ENCODE measurements at places on chromosomes 1 and 21.

DNA sequence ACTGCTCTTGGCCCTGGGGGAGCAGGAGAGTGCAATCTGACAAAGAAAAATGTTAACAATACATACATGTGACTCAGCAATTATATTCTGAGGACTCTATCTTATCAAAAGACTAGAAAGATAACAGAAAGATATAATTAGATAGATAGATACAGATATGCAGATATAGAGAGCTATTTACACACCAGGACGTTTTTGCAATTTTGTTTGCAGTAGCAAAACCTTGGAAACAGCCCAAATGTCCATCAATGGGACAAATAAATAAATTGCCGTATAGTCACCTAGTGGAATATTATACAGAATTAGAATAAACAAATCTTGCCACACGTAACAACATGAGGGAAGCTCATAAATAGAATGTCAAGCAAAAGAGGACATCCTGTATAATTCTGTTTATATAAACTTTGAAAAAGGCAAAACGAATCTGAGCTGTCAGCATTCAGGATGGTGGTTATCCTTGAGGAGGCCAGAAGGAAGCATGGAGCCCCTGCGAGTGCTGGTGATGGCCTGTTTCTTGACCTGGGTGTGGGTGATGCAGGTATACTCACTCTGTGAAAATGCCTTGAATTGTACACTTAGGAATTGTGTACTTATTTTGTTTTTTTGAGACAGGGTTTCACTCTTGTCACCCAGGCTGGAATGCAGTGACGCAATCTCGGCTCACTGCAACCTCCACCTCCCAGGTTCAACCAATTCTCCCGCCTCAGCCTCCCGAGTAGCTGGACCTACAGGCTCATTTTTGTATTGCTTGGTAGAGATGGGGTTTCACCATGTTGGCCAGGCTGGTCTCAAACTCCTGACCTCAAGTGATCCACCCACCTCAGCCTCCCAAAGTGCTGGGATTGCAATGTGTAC lies 12.8 kb upstream of the TRIM63 start:
- no peak for DNase-seq

DNA sequence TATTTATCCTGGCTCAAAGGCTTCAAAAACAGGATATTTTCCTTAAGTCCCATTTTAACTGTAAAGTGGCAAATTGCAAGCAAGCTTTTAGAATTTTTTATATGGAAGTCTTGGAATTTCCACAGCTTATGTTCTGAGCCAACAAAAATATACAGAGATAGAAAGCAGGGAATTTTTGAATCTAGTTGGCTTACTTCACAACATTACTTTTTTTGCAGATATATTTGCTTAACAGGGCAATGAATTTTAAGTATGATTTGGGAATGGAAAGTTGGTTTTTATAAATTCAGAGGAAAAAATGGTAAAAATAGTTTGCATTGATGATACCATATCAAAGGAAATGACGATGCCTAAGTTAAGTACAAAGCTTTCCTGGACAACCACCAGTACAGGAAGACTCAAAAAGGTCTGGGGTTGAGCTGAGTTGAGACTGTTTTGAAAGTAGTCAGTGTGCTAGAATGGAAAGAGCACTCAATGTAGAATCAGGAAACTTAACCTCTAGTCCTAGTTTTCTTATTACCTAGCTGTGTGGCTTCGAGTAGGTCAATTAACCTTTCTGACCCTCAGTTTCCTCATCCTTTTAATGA lies 11.0 kb upstream of the VCAM1 start:
- no peak for DNase-seq

DNA sequence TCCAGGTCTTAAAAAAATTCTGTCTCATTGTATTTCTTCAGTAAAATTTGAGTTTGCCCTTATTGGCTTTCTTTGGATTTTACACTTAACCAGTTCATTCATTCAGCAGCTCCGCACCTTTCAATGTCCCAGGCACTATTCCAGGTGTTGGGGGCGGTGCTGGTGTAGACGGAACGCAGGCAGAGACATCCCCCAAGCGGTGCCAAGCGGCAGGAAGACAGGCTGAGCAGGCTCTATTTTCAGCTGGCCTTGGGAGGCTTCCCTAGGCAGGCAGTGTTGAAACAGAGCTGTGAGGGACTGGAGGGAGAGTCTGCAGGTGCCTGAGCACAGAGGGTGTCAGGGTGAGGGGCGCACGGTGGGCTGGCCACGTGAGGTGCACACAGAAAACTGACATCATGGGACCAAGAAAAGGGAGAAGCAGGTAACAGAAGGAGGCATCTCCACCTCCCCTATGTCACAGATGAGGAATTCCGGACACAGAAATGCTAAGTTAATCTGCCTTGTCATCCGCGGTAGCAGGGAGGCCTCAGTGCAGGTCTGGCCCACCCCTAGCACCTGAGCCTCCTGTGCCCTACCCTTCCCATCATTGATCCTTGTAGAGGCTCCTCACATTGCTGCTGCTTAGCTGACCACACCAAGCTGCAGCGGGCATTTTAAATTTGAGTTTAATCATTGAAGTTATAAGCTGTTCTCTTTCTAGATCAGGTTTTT lies 40.8 kb downstream of the SLC37A1 start:
- no peak for DNase-seq

GRCh38 chr1:77282187-77282865 lies 507 bp downstream of the AK5 start:
- DNase-seq = no peak

DNA sequence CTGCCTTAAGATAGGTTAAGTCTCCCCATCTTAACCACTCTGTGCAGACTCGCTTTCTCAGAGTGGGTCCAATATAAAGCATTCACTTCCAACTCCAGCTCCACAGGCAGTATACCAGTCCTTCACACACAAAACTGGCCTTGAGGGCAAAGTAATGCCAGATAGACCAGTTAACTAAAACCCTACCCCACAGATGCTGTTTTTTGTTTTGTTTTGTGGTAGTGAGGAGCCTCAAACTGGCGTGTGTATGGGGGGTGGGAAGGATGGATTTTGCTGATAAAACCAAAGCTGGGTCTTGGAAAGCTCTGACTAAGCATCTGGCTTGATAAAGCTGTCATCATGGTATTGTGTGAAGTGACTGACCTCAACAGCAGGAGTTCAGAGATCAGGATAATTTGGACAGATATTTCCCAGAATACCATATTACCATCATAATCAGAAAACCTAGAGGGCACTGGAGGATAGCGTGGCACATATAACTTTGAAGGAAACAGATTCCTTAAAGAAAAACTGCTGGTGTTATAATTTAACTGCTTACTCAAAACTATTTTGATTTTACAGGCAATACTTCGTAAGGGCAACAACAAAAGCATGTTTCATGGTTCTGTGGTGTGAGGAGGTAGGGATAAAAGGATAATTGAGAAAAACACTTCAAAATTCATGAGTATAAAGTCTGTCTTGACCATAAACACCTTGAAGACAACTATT lies 29.6 kb upstream of the CPLANE2 start:
- DNase-seq = peak; percentile 81

GRCh38 chr1:91697861-91698260 lies 188.1 kb downstream of the TGFBR3 start:
- DNase-seq = no peak

DNA sequence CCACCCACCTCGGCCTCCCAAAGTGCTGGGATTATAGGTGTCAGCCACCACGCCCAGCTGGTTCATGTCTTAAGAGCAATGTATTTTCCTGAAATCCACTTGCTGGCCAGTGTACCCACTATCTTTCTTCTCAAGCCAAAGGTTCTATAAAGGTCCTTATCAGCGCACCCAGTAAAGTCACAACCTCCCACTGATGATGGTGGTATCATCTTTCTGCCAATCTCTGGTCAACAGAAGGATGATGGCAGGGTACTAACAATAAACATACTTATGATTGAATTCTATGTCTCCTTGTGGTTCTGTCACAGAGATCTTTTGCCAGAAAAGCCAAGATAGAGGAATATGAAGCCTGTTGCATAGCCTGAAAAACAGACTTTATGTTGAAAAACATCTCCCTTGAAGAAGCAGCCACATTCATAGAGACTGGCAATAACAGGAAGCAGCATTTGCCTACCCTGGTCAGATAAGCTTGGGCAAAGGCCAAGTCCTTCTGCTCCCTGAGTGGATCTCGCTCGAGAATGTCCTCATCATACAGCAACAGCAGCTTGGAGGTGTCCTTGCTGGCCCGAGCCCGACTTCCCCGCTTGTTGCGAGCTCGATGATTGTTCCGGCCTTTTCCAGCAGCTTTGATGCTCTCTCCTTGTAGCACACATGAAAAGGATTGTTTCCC lies 73.0 kb downstream of the DAP3 start:
- DNase-seq = peak; percentile 64

DNA sequence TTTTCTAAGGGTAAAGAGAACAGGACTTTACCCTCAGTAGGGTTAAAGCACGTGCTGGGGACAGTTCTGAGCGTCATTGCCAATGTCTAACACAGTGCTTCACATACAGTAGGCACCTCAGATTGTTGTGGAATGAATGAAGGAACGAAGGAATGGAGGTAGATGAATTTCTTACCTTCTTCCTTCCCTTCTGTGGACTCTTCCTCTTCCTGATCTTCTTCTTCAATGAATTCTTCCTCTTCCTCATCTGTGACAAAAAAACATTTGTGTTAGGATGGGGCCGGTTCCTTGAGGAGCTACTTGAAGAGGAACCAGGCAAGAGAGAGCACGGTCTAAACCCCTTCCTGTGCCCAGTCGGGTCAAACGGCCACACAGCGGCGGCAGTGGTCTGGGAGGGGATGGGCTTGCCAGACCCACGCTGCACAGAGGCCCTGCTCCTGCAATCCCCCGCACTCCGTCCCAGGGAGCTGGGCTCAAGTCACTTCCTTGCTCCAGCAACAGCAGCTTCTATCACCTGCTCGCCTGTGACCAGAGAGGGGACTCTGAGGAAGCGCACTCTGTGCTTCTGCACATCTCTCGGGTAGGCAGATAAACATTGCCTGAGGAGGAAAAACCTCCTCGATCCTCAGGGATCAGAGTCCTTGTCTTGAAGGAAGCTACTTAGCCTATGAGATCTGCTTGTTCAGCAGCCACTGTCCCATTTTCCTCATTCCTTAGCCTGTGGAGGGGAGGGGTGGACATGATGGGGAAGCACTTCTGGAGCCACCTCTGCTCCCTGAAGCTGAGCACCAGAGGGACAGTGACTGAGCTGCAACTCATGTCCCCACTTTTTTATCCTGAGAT lies 8.0 kb upstream of the SLC30A2 start:
- no peak for DNase-seq

- no peak for DNase-seq
Measured at GRCh38 chr1:200262326-200262965, 147.4 kb downstream of the ZNF281 start.

DNA sequence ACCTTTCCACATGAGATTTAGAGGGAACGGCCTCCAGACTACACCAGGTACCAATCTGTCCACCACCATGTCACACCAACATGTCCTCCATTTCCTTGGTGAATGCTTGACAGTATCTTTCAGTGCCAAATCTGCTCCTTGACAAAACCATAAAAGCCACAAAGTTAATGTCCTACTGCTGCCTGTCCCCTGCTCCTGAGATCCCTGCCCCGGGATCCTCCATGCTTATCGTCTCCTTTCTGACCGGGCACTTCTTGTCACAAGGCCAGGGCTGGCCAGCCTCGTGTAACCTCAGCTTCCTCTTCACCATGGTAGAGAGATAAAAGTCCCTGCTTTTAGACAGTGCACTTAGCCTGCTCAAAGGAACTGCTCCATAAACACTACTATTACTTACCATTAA lies 136.2 kb downstream of the NAV1 start:
- no peak for DNase-seq

DNA sequence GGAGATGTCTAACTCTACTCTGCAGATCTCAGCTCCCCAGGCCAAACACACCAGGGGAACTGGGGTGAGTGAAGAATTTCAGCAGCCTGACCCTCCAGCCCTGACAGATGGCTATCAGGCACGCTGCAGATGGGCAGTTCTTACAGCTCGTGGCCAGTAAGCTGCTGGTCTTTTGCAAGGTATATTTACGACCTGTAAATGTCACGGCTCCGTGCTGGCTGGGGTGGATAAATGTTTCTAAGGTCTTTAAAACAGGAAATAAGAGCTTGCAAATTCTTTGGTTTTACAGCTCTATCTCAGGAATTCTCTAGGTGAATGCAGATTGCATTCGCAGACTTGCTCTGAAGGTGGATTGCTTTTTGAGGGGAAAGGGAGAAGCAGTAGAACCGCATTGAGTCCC lies 10.1 kb downstream of the DOP1B start:
- DNase-seq = no peak

- DNase-seq = no peak
Measured at GRCh38 chr1:178573330-178573729, 60.4 kb downstream of the TEX35 start.

- no peak for DNase-seq
Measured at GRCh38 chr1:166300767-166301166, 134.0 kb upstream of the FAM78B start.

DNA sequence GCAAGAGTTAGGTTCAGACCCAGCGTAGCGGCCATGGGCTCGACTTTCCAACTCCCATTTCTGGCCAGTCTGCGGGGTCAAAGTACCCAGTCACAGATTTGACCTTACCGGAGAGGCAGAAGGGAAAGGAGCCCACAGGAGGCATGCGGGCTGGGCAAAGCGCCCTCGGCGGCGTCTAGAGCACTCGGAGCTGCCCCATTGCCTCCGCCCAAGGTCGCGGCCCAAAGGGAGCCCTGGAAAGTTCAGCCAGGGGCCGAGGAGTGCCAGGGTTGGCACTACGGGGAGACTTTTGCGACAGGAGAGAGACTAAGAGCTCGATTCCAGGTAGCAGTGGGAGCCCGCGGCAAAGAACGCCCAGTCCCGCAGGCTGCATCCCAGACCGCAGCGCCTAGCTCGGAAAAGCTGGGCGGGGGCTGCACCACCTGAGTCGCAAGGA lies 896 bp downstream of the KANK4 start:
- DNase-seq = no peak

GRCh38 chr1:59072583-59072947 lies 224.3 kb upstream of the FGGY start:
- no peak for DNase-seq

GRCh38 chr21:41067709-41068108 lies 100.3 kb upstream of the BACE2 start:
- DNase-seq = no peak

DNA sequence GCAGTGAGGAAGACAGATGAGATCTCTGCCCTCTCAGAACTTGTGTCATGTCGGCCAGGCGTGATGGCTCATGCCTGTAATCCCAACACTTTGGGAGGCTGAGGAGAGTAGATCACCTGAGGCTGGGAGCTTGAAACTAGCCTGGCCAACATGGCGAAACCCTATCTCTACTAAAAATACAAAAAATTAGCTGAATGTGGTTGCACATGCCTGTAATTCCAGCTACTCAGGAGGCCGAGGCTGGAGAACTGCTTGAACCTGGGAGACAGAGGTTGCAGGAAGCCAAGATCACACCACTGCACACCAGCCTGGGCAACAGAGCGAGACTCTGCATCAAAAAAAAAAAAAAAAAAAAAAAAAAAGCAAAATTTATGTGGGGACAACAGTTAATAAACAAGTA lies 40.9 kb upstream of the RALGPS2 start:
- no peak for DNase-seq
